ENCODE measurements at places on chromosomes 4 and X.
A peak's percentile ranks its signal among the peaks of the same experiment; 100 is the strongest.

DNA sequence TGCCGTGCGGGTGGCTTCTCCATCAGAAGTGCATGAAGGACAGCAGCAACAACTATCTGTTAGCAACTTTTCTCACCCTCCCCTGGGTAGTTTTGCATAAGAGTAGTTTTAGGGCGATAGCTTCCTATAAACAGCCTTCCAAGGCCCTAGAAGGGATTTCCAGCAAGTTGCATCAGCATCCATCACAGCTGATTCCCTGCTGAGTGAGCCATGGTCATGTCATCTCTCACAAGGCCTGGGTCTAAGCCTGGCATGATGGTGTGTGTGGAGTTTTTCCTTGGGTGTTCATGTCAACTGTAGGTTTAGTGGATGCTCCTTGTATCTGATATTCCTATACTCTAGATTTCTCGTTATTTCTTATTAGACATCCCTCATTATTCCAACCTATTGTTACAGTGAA lies 2324.7 kb upstream of the AGA start:
- DNase-seq = no peak

GRCh38 chrX:104098919-104099318 lies 13.4 kb upstream of the ZCCHC18 start:
- DNase-seq = no peak

DNA sequence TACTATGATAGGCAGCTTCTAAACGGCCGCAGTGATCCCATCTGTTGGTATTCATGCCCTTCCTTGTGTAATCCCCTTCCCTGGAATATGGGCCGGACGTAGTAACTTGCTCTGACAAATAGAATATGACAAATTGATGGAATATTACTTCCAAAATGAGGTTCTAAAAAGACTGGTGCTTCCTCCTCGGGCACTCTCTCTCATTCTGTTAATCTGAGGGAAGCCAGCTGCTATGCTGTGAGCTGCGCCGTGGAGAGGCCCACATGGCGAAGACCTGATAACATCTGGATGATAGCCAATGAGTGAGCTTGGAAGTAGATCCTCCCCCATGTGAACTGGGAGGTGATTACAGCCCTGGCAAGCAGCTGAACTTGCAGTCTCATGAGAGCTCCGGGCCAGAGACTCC lies 27.2 kb upstream of the SLC25A4 start:
- DNase-seq = no peak

DNA sequence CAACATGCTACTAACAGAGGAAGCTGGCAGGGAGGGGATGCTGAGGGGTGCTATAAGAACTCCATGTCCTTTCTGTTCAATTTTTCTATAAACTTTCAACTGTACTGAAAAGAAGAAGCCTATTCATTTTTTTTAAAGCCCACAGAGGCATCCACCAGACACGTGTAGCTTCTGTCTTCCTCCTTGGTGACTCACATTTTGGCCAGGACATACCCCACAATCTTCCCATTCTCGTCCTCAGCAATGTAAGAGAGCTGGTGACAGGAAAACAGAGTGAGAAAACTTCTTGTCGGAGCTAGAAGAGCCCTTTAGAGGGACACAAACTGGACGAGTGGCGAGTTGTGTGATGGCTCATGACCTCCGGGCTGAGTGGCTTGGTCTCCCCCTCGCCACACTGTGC lies 1.1 kb downstream of the NAA10 start:
- DNase-seq = no peak

GRCh38 chr4:8235224-8235623 lies 34.3 kb upstream of the HTRA3 start:
- DNase-seq = no peak

- DNase-seq = peak; percentile 92
Measured at GRCh38 chrX:120629667-120630537, at the start of gene C1GALT1C1. C1GALT1C1 (minus strand) TSS chrX:120630054; CDS start chrX:120627166, 2,888 bp downstream.

DNA sequence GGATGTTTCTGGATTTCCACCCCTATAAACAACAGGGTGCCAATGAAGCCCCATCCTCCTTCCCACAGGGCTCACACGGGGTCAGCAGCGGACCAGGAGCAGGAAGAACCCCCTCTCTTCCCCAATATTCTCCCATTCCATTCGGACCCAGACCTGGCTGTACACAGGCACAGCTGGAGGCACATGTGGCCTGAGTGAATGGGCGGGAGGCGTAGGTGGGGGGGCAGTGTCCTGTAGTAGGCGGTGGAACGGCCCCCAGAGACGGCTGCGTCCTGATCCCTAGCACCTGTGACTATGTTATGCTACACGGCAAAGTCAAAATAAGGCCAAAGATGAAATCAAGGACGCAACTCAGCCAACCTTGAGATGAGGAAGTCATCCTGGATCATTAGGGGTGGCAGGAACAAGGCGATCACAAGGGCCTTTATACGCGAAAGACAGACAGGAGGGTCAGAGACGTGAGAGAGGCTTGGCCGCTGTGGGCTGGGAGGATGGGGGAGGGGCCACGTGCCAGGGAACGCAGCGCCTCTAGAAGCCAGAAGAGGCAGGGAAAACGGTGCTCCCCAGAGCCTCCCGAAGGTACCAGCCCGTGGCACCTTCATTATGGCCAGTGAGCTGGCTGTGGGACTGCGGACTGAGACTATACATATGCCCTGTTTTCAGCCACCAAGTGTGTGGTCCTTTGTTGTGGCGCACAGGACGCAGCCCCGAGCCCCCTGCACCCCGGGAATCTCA lies 75.6 kb downstream of the WFS1 start:
- DNase-seq = no peak

DNA sequence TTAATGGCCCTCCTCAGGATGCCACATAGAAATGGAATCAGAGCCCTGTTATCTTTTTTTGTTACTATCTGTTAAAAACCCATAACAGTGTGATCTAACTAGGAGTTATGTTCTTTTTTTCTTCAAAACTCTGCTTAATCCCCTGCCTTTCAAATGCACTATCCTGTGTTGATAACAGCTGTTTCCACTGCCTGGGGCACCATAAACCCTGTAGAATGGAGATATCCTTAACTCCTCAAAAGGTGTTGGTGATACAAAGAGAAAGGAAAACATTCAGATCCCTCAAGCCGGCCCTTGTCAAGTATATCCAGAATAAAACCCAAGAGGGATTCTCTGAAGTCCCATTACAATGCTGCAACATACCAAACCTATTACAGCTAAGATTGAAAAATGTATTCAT lies 108.6 kb downstream of the ACTRT1 start:
- no peak for DNase-seq

DNA sequence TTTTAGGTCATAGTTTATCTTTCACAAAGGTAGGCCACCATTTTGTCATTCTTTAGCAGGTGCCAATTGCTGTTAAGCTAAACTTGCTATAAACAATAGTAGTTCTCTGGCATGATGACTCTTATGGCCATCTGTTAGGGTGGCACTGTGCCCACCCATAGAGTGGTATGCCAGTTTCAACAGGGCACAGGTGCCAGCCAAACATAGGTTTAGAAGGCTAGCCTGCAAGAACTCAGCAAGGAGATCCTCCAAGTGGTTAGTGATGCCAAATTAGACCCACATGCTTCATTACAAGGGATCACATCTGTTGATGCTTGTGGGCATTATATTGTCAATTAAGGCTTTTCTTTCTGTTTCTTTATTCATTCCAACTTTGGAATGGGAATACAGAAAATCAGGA lies 204.5 kb downstream of the FMR1NB start:
- DNase-seq = no peak

DNA sequence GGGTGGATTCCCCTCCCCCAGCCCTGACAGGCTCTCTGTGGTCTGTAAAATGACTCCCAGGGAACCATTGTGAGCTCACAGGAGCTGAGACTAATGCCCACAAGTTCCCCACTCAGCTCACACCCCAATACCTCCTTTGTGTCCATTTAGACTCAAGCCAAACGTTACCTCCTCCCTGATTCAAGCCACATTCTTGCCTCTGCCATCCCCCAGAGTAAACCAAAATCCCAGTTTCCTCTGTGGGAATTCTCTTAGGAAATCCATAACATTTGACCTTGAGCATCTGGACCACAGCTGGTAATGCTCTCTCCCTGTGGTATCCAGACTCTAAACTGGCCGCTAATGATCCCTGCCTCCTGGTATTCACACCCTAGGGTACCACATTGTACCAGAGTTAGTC lies 26.3 kb upstream of the KDM5C start:
- DNase-seq = no peak

- DNase-seq = no peak
Measured at GRCh38 chr4:104743215-104743653, 248.5 kb upstream of the CXXC4 start.

GRCh38 chr4:121551271-121551670 lies 145.5 kb downstream of the ANXA5 start:
- no peak for DNase-seq

- no peak for DNase-seq
Measured at GRCh38 chrX:131828482-131828881, 194.6 kb upstream of the STK26 start.

DNA sequence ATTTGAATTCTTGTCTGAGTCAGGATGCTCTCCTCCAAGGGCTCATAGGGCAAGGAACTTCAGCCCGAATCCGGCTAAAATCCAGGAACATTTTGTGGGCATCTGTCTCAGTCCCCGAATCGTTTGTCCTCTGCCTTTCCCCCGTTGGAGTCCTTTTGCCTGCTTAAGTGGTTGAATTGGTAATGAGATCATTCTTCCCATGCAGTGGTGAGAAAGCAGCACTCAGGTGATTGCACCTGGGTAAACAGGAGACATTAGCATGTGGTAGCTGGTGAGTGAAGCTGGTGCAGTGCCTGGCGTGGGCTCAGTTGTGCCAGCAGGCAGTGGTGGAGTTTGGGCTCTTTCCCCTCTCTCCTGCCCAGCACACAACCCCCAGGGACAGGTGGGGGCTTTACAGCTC lies 61.9 kb upstream of the MTM1 start:
- DNase-seq = no peak

DNA sequence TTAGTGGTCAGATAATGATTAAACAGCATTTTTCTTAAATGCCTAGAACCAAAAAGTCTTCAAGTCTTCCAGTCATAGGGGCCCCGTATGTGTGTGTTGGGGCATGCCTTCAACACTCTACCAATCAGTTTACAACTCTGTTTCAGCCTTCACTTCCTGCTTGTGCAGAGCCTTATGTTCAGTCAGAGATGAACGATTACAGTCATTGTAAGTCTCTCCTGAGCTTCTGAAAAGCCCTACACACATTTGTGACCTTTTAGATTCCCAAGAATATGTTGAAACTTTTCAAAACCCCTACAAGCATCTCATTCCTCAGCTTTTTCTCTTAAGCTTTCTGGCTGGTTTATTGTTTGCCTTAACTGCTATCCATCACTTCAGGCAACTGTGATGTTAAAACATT lies 591.2 kb downstream of the ZNF674 start:
- DNase-seq = no peak

DNA sequence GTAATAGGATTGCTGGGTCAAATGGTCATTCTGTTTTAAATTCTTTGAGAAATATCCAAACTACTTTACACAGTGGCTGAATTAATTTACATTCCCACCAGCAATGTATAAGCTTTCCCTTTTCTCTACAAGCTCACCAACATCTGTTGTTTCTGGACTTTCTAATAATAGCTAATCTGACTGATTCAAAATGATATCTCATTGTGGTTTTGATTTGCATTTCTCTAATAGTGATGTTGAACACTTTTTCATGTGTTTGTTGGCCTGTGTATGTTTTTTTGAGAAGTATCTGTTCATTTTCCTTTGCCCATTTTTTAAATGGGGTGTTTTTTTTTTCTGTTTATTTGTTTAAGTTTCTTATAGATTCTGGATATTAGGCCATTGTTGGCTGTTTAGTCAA lies 659.0 kb upstream of the GNPDA2 start:
- DNase-seq = no peak

DNA sequence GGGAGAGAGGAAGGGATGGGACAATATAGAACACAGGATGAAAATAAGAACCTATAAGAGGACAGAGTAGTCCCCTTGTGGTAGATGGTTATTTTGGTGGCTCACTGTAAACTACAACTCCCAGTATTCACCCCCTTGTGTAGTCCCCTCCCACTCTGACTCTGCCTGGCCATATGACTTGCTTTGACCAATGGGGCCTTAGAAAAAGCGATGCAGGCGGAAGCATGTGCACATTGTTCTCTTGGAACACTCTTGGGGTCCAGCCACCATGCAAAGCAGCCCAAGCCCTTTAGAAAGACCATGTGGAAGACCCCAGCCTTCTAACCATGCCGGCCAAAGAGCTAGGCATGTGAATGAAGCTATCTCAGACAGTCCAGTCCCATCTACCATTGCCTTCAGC lies 415.0 kb downstream of the BCOR start:
- no peak for DNase-seq

- no peak for DNase-seq
Measured at GRCh38 chr4:85587952-85588351, 113.0 kb downstream of the ARHGAP24 start.

- DNase-seq = no peak
Measured at GRCh38 chr4:70902577-70903290, 565 bp downstream of the MOB1B start.

DNA sequence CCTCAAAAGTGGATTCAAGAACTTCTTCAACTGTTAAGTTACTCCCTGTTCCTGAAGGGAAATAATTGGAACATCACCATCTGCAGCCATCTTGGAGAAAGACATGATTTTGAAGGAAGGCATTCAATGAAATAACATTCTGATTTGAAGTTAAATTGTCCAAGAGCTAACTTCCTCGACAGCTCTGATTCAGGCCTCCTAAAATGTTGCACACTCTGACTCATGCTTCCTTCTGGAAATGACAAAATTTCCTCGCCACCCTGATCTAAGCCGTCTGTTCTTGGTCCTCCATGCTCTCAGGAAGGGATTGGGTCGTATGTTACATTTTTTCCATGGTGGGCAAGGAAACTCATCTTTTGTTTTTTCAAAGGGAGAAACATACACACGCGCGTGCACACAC lies 496.9 kb upstream of the DIPK2B start:
- no peak for DNase-seq

GRCh38 chrX:149527705-149528104 lies 13.1 kb upstream of the EOLA1 start:
- no peak for DNase-seq

GRCh38 chr4:1347410-1347864 lies 429 bp downstream of the UVSSA start:
- DNase-seq = no peak

GRCh38 chr4:95867919-95868318 lies 28.0 kb downstream of the PDHA2 start:
- DNase-seq = no peak

- no peak for DNase-seq
Measured at GRCh38 chrX:63421411-63421810, 70.3 kb upstream of the SPIN4 start.

DNA sequence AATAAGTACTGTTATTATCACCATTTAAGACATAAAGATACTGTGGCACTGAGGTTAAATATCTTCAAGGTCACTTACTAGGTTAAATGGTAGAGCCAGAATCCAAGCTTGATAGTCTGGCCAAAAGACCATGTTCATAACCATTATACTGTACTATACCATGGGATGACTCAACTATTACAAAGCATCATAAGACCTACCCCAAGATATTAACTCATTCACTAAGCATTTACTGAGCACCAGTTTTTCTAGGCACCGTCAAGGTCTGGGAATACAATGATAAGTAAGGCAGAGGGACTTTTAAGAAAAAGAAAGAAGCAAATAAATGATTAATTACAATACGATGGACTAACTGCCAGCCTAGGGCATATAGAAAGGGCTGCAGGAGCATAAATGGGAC lies 95.5 kb upstream of the KCTD8 start:
- no peak for DNase-seq

Measured in vagina (tissue), 2 donors.